ENCODE measurements at places on chromosomes 6 and 20.

DNA sequence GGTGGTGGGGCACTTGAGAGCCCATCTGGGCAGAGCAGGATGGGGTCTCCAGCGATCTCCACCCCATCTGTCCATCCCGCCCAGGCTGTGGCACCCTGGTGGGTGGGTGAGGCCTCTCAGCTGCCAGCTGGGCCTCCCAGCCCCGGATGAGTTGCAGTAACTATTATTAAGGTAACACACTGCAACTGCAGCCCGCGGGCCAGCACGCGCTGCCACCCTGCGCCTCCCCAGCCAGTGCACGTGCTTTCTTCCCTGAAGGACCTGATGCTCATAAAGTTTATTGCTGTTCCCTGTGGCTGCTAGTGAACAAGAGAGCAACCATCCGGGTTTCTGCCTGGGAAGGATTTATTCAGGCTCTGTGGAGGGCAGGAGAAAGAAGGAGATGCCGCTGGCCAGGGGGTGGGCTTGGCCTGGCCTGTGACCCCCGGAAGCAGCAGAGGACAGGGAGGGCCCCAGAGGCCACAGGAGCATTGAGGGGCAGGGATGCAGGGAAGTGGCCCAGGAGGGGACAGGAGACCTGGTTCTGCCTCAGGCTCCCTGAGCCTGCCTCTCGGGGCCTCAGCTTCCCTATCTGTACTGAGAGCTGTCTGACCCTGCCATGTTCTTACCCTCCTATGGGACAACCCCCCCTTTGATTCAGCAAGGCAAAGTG is 1.7 kb downstream of the IP6K3 start:
- no peak for DNase-seq

DNA sequence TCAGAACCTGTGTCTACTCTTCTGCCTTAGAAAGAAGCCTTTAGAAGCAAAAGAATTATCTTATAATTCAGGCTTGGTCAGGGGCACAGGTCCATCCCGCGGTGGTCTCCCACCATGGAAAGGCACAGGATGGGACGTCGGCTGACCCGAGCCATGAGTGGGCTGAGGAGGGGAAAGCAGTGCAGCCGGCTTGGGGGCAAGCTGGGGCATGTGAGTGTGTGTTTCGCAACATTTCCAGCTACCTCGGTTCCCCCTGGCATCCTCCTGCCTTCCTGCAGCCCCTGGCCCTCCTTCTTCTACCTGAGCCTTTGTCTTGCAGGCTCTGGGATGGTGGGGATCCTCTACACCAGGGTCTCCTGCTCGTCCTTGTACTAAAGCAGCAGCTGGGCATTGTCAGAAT is 29.1 kb upstream of the FOXC1 start:
- no peak for DNase-seq

DNA sequence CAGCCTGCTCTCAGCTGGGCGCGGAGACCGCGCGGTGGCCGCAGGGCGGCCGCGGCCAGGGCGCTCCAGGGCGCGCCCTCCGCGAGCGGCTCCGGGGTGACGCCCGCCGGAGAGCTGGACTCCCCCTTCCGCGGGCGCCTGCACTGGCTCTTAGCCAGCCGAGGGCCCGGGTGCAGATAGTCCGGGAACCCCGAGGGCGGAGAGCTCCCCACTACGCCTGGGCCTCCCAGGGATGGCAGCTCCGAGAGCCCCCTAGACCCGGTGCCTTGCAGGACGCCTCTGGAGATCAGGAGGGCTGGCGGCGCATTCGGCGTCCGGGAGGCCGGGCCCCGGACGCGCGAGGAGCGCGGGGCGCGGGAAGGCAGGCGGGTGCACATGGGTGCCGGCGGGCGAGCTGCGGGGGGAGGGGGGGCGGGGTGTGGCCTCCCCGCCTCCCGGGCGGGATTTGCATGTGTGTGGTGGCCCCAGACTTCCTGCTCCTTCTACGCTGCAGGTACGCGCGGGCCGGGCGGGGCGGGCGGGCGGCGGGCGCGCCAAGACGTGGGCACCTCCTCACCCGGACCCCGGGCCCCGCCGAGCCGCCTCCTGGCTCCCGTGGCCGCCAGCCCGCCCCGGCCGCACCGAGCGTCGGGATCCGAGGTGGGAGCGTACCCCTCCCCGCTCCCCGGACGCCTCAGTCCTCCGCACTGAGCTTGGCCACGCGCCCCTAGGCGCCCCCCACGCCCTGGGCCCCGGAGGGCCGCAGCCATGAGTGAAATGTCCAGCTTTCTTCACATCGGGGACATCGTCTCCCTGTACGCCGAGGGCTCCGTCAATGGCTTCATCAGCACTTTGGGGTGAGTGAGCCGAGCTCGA is at the start of gene ITPR3:
Gene ITPR3 (plus strand): TSS at position 467 of the 855 bp plus-strand sequence. CDS start 281 bp downstream, at position 748.
- peak; percentile 75 for DNase-seq

GRCh38 chr20:50366270-50367103 is 143.7 kb upstream of the PTPN1 start:
- DNase-seq: peak; percentile 40

DNA sequence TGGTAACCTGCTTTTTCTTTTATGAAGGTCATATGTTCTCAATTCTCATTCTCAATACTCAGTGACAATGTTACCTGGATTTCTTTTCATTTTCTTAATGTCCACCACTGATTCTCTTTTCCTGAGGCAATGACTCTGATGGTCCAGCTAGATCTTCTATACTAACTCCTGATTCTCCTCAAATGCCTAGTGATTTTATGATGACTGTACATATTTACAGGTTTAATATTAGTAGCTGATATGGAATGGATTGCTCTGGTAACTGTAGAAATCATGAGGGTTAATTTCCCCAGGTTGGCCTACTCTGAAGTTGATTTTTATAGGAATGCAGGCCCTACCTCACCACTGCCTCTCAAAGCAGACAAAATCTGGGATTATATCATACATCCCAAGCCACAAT is 308.6 kb upstream of the CNR1 start:
- no peak for DNase-seq

GRCh38 chr6:15337582-15337981 is 91.7 kb downstream of the JARID2 start:
- no peak for DNase-seq

- peak; percentile 45 for DNase-seq
Observed at GRCh38 chr6:119742188-119742803, 392.7 kb upstream of the MAN1A1 start.

Data from activated naive CD4-positive, alpha-beta T cell treated with Interleukin-2 at 50 U/mL for 16 hours (primary cell).